ENCODE measurements at places on chromosomes 7 and 10. TPM values are rescaled to one million over a fixed set of nuclear protein-coding genes. Genes with fewer than 3 reads are reported as not detected.
A peak's percentile ranks its signal among the peaks of the same experiment; 100 is the strongest.

GRCh38 chr10:43042503-43043341 lies 34.1 kb upstream of the RET start:
- no peak for DNase-seq

The DNAJC12 gene
- total RNA-seq: 3.9 TPM

GRCh38 chr10:10392511-10392910 lies 625.2 kb upstream of the CELF2 start:
- DNase-seq: no peak

- DNase-seq: no peak
Observed at GRCh38 chr10:124008187-124008586, 85.2 kb downstream of the CHST15 start.

DNA sequence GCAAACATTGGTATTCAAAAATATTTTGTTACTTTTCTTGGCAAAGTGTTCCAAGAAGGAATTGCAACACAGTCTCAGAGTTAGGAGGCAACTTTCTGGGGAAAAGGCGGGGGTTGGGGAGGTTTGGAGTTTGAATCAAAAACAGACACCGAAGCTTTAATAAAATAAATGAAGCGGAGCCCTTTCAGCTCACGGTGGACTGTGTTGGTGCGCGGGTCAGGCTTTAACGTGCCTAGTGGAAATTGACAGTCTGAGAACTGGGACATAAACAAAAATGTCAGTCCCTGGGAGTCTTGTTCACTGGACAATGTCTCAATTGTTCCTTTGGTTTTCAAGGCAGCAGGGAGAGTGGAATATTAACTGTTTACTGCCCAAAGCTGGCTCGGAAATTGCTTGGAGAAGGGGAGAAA lies 109.3 kb downstream of the TCF7L2 start:
- peak; percentile 40 for DNase-seq

DNA sequence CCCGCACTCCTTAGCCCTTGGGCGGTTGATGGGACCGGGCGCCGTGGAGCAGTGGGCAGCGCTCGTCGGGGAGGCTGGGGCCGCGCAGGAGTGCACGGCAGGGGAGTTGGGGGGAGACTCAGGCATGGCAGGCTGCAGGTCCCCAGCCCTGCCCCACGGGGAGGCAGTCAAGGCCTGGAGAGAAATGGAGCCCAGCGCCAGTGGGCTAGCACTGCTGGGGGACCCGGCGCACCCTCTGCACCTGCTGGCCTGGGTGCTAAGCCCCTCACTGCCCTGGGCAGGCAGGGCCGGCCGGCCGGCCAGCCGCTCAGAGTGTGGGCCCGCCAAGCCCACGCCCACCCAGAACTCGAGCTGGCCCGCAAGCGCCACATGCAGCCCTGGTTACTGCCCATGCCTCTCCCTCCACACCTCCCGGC lies 147.2 kb upstream of the PITRM1 start:
- no peak for DNase-seq

- peak; percentile 83 for DNase-seq
Observed at GRCh38 chr7:42262964-42263363, 26.0 kb upstream of the GLI3 start.

DNA sequence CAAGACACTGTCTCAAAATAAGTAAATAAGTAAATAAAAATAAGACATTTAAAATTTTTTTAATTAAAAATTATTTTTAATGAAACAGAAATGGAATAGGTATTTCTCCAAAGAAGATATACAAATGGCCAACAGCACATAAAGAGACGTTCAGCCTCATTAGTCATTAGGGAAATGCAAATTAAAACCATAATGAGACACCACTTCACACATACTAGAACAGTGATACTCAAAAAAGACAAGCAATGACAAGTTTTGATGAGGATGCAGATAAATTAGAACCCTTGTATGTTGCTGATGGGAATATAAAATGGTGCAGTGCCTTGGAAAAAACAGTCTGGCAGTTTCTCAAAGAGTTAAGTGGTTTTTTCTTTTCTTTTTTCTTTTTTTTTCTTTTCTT lies 26.5 kb upstream of the C10orf67 start:
- no peak for DNase-seq

The TIMM23 gene
- 93.2 TPM for total RNA-seq

The UTF1 gene
- not detected for total RNA-seq

The IFRD1 gene
- total RNA-seq: 53.4 TPM

DNA sequence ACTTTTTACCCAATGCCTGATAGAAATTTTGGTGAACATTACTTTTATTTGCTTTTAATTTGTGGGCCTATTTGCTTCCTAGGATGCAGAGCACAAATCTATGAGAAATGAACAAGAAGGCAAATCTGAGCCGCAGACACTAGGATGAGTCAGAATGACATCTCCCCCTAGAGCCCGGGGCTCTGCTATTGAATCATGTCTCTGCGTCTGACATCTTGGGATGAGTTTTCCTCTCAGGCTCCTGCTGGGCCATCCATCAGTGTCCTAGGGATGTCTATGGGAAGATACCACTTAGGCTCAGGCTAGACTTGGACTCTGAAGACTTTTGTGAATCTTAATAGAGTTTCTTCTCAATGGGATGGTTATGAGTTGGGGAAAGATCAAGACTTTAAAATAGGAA lies 157.3 kb upstream of the MTPN start:
- peak; percentile 93 for DNase-seq

- DNase-seq: no peak
Observed at GRCh38 chr10:841535-841934, 90.0 kb downstream of the LARP4B start.

GRCh38 chr10:12420530-12421120 lies 71.3 kb downstream of the CAMK1D start:
- no peak for DNase-seq

GRCh38 chr10:9766762-9767161 lies 1250.9 kb upstream of the CELF2 start:
- no peak for DNase-seq

DNA sequence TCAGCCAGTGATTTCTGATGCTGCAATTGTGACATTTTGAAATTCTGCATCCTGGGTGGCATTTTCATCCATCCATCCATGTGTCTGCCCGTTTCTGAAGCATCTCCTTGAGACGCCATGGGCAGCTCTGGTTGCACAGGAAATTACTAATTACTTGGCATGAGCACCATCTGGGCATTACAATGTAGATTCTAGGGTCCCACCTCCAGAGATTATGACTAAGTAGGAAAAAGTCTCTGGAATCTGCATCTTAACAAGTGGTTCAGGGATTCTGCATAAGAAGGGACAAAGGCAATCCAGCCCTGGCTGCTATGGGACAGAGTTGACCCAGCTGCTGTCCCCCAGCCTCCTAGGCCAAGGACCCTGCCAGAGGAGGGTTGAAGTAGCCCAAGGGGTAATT lies 65.3 kb downstream of the CUZD1 start:
- peak; percentile 52 for DNase-seq

DNA sequence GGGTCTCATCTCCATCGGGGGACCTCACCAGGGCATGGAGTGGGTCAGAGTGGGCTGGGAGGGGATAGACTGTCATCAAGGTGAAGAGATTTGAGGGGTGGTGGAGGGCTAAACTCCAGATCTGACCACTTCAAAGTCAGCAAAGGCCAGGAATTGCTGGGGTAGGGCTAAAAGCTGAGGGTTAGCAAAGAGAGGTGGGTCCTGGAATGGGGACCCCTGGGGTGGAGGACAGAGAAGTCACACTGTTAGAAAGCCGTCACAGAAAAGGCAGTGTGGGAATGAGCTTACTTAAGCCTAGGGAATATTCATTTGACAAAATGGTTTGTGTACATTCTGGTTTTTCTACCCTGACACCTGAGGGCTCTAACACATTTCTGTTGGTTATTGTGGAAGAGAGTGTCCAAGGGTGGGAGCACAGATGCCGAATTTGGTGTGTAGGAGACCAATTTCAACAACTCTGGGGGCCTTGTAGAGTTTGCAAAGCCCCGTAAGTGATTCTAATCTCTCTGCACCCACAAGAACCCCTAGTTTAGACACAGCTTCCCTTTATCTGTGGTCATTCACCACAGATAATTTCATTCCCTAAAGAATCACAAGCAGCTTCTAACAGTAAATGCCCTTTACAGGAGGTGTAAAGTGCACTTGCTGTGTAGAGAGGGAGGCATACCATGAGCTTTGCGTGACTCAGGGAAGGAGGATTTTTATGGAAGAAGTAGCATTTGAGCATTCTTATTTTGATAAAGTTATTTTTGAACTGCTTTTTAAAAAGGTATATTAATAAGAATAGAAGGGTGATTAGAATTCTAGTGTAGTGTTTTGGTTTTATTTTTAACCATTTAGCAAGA lies 6.4 kb downstream of the FBH1 start:
- no peak for DNase-seq

The MINDY4 gene
- total RNA-seq: 27.0 TPM

DNA sequence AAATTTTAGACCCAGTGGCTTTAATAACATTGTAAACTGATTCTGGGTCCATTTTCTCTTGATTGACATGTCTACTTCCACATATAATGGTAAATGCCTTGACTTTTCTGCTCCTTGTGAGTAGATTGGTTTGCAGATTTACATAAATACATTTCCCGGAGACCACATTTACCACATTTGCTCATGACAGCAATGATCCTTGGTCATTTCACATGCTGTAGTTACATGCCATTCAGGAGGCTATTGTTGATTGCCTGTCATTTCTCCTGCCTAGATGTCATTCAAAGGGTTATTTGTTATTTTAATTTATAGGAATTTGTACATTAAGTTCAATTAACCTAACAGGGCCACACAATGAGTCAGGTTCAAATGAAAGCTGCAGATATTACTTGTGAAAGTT lies 280.5 kb downstream of the CNTNAP2 start:
- no peak for DNase-seq

DNA sequence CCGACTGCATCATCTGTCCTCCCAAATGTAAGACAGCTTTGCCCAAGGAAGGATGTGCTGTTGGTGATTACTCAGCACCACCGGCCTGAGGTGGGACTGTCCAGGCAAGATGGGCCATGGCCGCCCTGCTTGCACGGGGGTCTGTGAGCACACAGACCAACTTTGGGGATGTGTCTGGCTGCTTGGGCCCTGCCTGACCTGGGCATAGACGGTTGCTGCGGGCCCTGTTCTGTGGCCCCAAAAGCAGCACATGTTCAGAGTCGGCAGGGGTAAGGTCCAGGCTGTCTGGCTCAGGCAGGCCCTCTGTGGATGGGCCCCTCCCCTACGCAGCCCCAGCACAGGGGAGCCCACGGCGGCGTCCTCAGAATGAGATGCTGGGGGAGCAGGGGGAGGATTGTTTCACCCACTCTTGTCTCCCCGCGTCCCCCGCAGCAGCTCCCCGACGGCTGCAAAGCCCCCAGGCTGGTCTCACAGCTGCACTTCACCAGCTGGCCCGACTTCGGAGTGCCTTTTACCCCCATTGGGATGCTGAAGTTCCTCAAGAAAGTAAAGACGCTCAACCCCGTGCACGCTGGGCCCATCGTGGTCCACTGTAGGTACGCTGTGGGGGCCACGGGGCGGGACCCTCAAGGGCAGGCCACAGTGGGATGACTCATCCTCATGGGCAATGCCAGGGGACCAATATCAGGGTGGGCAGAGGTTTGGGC lies 58.4 kb downstream of the MKI67 start:
- DNase-seq: no peak

GRCh38 chr7:44772440-44772839 lies 23.8 kb downstream of the ZMIZ2 start:
- DNase-seq: no peak

The TUBB8 gene
- not detected for total RNA-seq

DNA sequence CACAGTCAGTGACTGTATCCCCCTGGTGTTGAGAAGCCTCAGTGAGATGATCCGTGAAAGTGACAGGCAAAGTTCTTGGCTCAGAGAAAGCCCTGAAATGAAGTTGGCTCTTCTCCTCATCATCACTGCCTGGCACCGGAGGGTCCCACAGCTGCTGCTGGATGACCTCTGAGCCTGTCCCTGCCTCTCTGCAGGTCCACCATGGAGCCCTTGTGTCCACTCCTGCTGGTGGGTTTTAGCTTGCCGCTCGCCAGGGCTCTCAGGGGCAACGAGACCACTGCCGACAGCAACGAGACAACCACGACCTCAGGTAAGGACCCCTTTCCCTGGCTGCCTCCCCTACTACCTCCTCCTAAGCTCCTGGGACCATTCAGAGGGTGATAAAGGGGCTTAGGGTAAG lies 85.5 kb downstream of the MKI67 start:
- no peak for DNase-seq

The IGFBP1 gene
- total RNA-seq: not detected

- DNase-seq: no peak
Observed at GRCh38 chr7:8146788-8147413, 115.1 kb downstream of the ICA1 start.

The RAMP3 gene
- total RNA-seq: 0.78 TPM

DNA sequence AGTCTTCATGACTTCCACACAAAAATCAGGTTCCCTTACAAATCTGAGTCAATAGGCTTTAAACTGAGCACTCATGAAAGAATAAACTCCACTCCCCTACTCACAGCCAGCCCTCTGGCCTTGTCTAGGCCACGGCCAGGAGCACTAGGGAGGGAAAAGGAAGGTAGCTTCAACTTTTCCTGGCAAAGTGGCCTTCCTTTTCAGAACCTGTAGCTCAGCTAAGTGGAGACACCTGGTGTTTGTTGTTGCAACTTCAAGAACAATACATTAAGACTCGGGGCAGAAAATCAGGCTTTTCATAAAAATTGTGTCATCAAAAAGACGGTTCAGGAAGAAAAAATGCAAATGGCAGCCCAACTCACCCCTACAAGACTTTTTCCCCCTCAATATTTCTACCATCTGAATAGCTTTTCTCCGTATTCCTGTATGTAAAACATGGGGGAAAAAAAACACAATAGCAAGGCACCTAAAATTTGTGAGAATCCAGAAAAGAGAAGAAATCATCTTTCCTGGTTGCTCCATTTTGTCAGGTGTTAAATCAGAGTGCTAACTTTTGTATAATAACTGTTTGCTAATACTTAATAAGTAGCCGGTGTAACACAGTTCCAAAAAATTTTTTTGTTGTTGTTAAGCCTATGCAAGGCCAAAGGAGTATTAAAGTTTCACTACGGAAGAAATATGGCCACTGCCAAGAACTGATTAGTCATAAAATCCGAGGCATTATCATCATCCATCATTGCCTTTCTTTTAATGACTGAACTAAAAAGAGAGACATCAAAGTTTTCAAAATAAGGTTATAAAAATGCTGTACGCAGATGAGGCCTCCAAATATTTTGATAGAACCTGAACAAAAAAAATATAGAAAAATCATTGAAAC lies 66.2 kb upstream of the ARID5B start:
- DNase-seq: peak; percentile 78

The LBX1 gene
- not detected for total RNA-seq

- DNase-seq: no peak
Observed at GRCh38 chr7:14483663-14484062, 418.9 kb downstream of the DGKB start.

DNA sequence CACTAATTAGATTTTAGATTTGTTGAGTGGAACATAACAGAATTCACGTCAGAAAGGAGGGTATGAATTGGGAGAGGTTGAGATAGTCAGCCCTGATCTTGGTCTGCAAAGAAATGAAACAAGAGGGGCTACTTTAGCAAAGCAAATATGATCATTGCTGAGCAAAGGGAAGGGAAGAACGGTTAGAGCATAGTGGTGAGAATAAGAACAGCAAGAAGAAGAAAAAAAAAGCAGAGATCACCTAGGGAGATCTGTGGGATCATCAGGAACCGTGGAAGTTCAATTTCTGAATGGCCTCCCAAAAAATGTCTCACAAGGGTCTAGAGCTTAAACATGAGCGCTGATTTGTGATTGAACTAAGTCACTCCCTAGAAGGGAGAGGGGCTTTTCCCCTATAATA lies 156.1 kb downstream of the DGKI start:
- no peak for DNase-seq

The SPAM1 gene
- not detected for total RNA-seq

- DNase-seq: peak; percentile 47
Observed at GRCh38 chr10:7397049-7398035, 13.5 kb downstream of the SFMBT2 start.

Data from RPMI7951 (cell line).